ENCODE measurements at places on chromosomes 2 and 18. TPM values are rescaled to one million over a fixed set of nuclear protein-coding genes. Genes with fewer than 3 reads are reported as not detected.
A peak's percentile ranks its signal among the peaks of the same experiment; 100 is the strongest.

SIX3 gene
- not detected for total RNA-seq

FBXO15 gene
- 5.4 TPM for total RNA-seq

SLC16A14 gene
- total RNA-seq, result 0.18 TPM

HOXD8 gene
- 9.3 TPM for total RNA-seq

C2orf15 gene
- total RNA-seq, result 0.26 TPM

GPR35 gene
- total RNA-seq, result 0.77 TPM

FRZB gene
- total RNA-seq, result 90.8 TPM

SLC23A3 gene
- 1.7 TPM for total RNA-seq

DYSF gene
- 566 TPM for total RNA-seq

C18orf54 gene
- total RNA-seq, result 19.2 TPM

GYPC gene
- 154 TPM for total RNA-seq

MLPH gene
- total RNA-seq, result 0.36 TPM

DNA sequence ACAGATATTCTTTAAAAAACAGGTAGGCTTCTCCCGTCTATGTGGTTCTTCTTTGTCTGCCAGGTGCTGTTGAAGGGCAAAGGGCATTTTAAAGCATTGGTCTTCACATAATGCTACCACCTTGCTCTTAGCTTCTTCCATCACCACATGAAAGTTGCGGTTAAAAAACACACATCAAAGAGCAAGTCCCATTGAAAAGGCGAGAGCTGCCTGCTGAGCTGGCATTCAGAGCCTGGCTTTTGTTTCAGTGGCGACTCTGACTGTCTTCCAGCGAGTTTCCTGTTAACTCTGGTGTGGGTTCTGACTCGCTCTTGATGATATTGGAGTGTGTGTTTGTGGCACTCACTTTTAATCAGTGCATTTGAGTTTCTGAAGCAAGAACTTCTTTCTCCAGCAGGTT lies 624.9 kb upstream of the FANCL start:
- DNase-seq, result peak; percentile 22
- no peak overlapping the region for H3K27ac ChIP-seq
- no peaks in the 10 kb centered on the region for H3K36me3 ChIP-seq
- peaks cover 2% of the 10 kb centered on the region for H3K27me3 ChIP-seq
- no peak overlapping the region for H3K4me3 ChIP-seq

- DNase-seq, result no peak
- peaks cover 17% of the 10 kb centered on the region for H3K27me3 ChIP-seq
- peaks cover 17% of the 10 kb centered on the region for H3K36me3 ChIP-seq
Observed at GRCh38 chr18:78768221-78768620, 211.4 kb upstream of the SALL3 start.

DNA sequence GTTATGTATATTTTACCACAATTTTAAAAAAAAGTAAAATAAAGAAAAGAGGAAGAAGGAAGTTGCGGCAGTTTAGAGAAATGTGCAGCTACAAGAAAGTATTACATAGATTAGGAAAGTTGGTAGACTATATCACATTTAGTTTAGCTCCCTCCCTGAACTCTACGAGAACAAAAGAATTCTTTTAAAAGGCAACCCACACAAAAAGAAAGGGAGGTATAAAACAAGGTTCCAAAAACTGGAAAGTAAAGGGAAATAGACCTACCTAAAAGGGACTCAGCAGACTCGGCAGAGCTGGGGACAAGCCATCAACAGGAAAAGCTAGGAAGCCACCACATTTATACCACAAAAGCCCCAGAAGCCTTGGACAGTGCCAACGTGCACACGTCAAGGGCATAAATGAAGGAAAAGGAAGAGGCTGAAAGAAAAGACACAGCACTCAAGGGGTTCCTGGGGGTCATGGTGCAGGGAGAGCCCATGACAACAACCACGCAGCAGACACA lies 9.1 kb downstream of the TMEM127 start:
- H3K27ac ChIP-seq, result peak overlapping the region; percentile 13
- H3K27me3 ChIP-seq, result peaks cover 5% of the 10 kb centered on the region
- peaks cover 30% of the 10 kb centered on the region for H3K36me3 ChIP-seq
- no peak overlapping the region for H3K4me3 ChIP-seq

GRCh38 chr2:241595600-241596140 lies 37.1 kb downstream of the BOK start:
- H3K27ac ChIP-seq, result no peak overlapping the region
- peaks cover 2% of the 10 kb centered on the region for H3K27me3 ChIP-seq
- no peaks in the 10 kb centered on the region for H3K4me1 ChIP-seq
- no peak for DNase-seq
- peaks cover 19% of the 10 kb centered on the region for H3K36me3 ChIP-seq
- H3K4me3 ChIP-seq, result no peak overlapping the region

DNA sequence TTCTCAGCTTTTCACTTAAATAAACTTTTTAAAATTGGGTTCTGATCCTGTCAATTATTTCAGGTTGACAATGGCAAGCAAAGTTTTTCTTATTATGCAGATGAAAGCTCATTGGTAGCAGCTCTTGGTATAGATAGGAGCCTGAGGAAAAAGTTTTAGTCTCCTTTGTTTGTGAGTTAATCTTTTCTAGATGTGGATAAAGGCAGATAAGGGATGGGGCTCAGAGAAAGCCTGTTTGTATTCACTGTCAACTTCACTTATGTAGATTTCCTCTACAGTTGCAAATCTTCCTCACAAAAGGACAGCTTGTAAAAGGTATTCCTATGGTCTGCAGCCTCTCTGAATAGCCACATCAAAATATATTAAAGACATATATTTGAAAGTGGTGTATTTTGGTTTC lies 224.5 kb upstream of the SPOPL start:
- DNase-seq, result no peak
- no peaks in the 10 kb centered on the region for H3K36me3 ChIP-seq
- no peak overlapping the region for H3K4me3 ChIP-seq
- no peaks in the 10 kb centered on the region for H3K27me3 ChIP-seq
- H3K27ac ChIP-seq, result no peak overlapping the region

DNA sequence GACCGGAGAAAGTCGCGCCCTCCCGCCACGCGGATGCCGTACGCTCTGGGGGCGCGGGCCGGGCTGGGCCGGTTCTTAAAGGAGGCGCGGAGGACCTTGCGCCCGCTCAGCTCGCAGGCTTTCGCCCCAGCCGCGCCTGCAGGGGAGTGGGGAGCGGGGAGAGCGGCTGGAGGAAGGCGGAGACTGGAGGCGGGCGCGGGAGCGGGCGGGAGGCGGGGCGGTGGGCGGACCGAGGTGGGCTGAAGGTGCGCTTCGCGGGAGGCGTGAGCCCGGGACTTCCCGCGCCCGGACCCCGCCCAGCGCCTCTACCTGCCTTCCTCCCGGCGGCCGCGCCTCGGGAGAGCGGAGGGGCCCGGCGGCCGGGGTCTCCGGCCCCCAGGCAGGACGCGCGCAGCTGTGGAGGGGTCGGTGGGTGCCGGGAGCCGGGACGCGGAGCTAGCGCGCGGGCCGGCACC lies at the start of gene ADRA2B:
ADRA2B (minus strand) TSS at position 148 of the 455 bp plus-strand sequence. CDS start 422 bp downstream, outside the sequence.
- DNase-seq, result peak; percentile 67
- peak within 1 kb of the TSS; percentile 73 for H3K4me3 ChIP-seq
- no peak within 1 kb of the TSS for H3K27ac ChIP-seq
- H3K4me1 ChIP-seq, result peaks cover 16% of the 10 kb centered on the region
- peaks cover 32% of the 10 kb centered on the region for H3K27me3 ChIP-seq
- H3K36me3 ChIP-seq, result no peaks in the 10 kb centered on the region

DNA sequence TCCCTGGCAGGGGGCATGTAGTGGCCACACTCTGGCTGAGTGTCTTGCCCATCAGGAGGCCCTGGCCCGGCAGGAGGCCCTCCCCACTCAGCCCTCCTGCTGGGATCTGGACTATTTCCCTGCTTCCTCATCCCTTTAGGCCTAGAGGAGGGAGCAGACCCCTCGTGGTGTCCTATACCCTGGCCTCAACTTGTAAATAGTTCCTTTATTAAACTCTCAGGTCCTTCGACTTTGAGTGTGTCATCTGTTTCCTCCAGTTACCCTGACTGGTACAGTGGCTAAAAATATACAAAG lies 166.7 kb upstream of the GLI2 start:
- H3K4me1 ChIP-seq, result peaks cover 6% of the 10 kb centered on the region
- H3K27ac ChIP-seq, result no peak overlapping the region
- no peak overlapping the region for H3K4me3 ChIP-seq

DNA sequence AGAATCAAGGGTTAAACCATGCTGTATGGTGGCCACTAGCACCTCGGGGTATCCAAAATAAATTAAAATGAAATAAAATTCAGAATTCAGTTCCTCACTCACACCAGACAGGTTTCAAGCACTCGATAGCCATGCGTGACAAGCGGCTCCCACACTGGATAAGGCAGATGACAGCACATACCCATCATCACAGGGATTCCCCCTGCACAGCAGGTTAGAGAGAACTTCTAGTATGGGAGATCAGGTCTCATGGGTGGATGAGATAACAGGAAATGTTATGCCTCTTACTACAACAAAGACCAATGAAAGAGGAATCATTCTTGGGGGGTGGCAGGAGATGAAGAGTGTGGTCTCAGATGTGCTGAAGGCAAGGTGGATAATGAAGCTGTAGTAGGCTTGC lies 121.9 kb upstream of the ACAA2 start:
- DNase-seq, result no peak
- peaks cover 9% of the 10 kb centered on the region for H3K4me1 ChIP-seq
- H3K36me3 ChIP-seq, result no peaks in the 10 kb centered on the region
- H3K27ac ChIP-seq, result no peak overlapping the region

- no peak overlapping the region for H3K4me3 ChIP-seq
- H3K27ac ChIP-seq, result no peak overlapping the region
- no peaks in the 10 kb centered on the region for H3K4me1 ChIP-seq
- DNase-seq, result no peak
- H3K36me3 ChIP-seq, result no peaks in the 10 kb centered on the region
- H3K27me3 ChIP-seq, result no peaks in the 10 kb centered on the region
Observed at GRCh38 chr2:59047373-59047995, 806.4 kb upstream of the FANCL start.

DNA sequence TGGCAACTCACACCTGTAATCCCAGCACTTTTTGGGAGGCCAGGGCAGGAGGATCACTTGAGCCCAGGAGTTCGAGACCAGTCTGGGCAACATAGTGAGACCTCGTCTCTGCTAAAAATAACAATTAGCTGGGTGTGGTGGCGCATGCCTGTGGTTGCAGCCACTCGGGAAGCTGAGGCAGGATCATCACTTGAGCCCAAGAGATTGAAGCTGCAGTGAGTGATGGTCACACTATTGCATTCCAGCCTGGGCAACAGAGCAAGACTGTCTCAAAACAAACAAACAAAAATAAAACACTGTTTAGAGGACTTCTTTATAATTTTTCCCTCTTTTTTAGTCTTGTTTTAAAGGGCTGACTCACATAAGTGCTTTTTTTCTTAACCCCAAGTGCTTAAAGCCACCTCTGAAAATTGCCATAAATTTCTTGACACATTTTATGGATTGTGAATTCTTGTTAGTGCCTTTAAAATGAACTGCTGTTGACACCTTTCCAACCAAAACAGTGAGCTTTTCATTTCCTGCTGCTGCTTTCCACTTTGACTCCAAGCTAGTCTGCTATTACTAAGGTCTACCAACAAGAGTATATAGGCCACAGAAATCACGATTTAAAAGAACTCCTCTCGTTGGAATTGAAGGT lies 41.7 kb downstream of the CYP20A1 start:
- H3K27ac ChIP-seq, result no peak overlapping the region
- H3K4me1 ChIP-seq, result no peaks in the 10 kb centered on the region
- H3K27me3 ChIP-seq, result no peaks in the 10 kb centered on the region
- H3K4me3 ChIP-seq, result no peak overlapping the region
- DNase-seq, result no peak
- peaks cover 16% of the 10 kb centered on the region for H3K36me3 ChIP-seq

- DNase-seq, result no peak
- H3K4me3 ChIP-seq, result no peak overlapping the region
- no peaks in the 10 kb centered on the region for H3K27me3 ChIP-seq
- H3K27ac ChIP-seq, result no peak overlapping the region
Observed at GRCh38 chr2:227339098-227339599, 14.1 kb downstream of the MFF start.

DNA sequence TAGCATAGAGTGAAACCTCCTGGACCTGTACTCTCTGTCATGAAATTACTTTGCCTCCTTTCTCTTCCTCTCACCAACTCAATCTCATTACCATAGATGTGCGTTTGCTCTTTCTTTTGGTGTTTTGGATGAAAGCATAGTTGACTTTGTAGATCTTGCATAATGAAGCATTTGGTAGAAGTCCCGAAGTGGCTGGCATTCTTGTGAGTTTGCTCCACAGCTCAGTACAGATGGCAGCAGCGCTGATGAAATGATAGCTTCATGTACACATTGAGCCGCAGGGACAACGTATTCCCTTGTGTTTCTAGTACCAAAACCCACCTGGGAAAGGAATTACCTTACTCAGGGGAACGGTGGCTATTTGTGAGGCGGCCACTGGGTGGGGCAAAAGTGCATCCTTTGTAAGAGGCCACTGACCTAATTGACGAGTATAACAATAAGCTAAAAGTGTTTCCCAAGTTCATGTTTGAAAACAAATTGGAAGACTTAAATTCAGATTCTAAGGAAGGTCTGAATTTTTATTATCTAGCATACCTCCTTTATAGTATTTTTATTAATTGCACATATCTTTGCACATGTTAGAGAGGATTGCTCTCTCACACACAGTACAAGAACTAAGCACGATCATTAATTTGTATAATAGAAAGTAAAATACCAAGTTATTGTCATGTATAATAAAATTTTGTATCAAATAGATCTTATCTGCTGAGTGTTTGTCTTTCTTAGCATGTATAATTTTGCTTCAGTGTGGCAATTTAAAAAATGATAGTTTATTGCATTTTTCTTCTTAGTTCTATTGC lies 25.4 kb upstream of the CDH7 start:
- no peaks in the 10 kb centered on the region for H3K4me1 ChIP-seq
- peaks cover 2% of the 10 kb centered on the region for H3K27me3 ChIP-seq
- H3K4me3 ChIP-seq, result no peak overlapping the region
- DNase-seq, result peak; percentile 53
- no peaks in the 10 kb centered on the region for H3K36me3 ChIP-seq

GRCh38 chr2:202841090-202841867 lies 30.3 kb downstream of the ICA1L start:
- peaks cover 4% of the 10 kb centered on the region for H3K36me3 ChIP-seq
- peaks cover 2% of the 10 kb centered on the region for H3K27me3 ChIP-seq
- H3K4me3 ChIP-seq, result no peak overlapping the region
- H3K4me1 ChIP-seq, result no peaks in the 10 kb centered on the region
- H3K27ac ChIP-seq, result no peak overlapping the region

- H3K4me3 ChIP-seq, result no peak overlapping the region
- peaks cover 50% of the 10 kb centered on the region for H3K4me1 ChIP-seq
- H3K27me3 ChIP-seq, result peaks cover 8% of the 10 kb centered on the region
- no peak for DNase-seq
- peaks cover 15% of the 10 kb centered on the region for H3K36me3 ChIP-seq
Observed at GRCh38 chr2:109175350-109175678, 46.3 kb downstream of the SH3RF3 start.

- no peaks in the 10 kb centered on the region for H3K27me3 ChIP-seq
- no peak overlapping the region for H3K4me3 ChIP-seq
- H3K4me1 ChIP-seq, result peaks cover 9% of the 10 kb centered on the region
- no peak for DNase-seq
- H3K27ac ChIP-seq, result no peak overlapping the region
- no peaks in the 10 kb centered on the region for H3K36me3 ChIP-seq
Observed at GRCh38 chr2:121707920-121708361, 28.7 kb downstream of the NIFK start.

GRCh38 chr2:50480507-50480906 lies 551.4 kb downstream of the NRXN1 start:
- H3K27me3 ChIP-seq, result no peaks in the 10 kb centered on the region
- H3K27ac ChIP-seq, result no peak overlapping the region
- H3K4me1 ChIP-seq, result no peaks in the 10 kb centered on the region
- H3K36me3 ChIP-seq, result no peaks in the 10 kb centered on the region

Data from endothelial cell (in vitro differentiated cells).